Osteoblast (primary cell): ENCODE measurements at places on chromosomes 5 and 9. TPM values are rescaled to one million over a fixed set of nuclear protein-coding genes. Genes with fewer than 3 reads are reported as not detected.

The ROPN1L gene
- total RNA-seq: 0.59 and 0.72 TPM in 2 replicates

The SPINK4 gene
- not detected in 2 replicates for total RNA-seq

The GLE1 gene
- 17.1 and 19.2 TPM in 2 replicates for total RNA-seq

The LMAN2 gene
- 295 and 356 TPM in 2 replicates for total RNA-seq

The SHROOM1 gene
- total RNA-seq: 4.7 and 6.2 TPM in 2 replicates

The ARSI gene
- 4.7 and 6.5 TPM in 2 replicates for total RNA-seq

The PCSK1 gene
- 0.88 and 1.1 TPM in 2 replicates for total RNA-seq

The FOXD1 gene
- total RNA-seq: 12.7 and 17.0 TPM in 2 replicates

The PCDHA10 gene
- total RNA-seq: 0.36 and 0.59 TPM in 2 replicates

The SPRY4 gene
- 5.4 and 5.9 TPM in 2 replicates for total RNA-seq

The F2RL1 gene
- 1.8 and 5.3 TPM in 2 replicates for total RNA-seq

The OR1Q1 gene
- under 0.01 TPM in 1 of 2 replicates, not detected in the other for total RNA-seq

The MTAP gene
- total RNA-seq: 30.4 and 35.9 TPM in 2 replicates

The SH3PXD2B gene
- 58.3 and 59.2 TPM in 2 replicates for total RNA-seq

The PLPP7 gene
- 16.3 and 18.0 TPM in 2 replicates for total RNA-seq

The PRSS3 gene
- total RNA-seq: 2.2 and 3.5 TPM in 2 replicates

The PCDHA4 gene
- total RNA-seq: 0.72 and 0.88 TPM in 2 replicates
